ENCODE measurements at places on chromosomes 7 and 10.

GRCh38 chr10:74227697-74228424 lies 76.8 kb downstream of the ADK start:
- no peak for DNase-seq

DNA sequence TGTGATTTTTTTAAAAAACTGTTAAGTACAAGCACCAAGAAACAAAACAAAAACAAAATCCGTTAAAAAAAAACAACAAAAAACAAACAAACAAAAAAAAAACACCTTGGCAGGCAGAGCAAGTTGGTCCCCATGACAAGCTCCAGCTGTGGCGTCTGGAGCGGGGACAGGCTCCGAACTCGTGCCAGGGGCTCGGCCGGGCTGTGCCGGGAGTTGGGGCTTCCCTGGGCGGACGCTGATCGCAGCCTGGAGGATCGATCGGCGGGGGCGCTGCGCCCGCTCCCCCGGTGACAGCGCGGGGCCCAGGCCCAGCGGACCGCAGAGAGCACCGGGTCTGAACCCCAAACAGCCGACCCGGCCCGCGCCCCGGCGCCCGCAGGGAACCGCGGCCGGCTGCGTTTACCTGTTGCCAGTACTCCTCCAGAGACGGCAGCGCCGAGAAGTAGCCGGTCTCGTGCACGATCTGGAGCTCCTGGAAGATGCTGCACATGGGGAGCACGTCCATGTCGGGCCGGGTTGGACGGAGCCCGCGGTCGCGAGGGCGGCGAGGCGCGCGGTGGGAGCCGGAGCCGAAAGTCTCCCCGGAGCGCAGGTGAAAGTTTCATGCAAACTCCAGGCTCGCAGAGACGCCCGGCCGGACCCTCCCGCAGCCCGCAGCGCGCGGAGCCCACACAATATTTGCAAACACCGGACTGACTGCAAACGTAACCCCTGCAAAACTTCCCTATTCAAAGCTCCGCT lies at the start of gene KLF6:
Gene KLF6 (minus strand): TSS at position 700 of the 741 bp plus-strand sequence. CDS start 195 bp downstream, at position 505.
- DNase-seq, result no peak

GRCh38 chr10:115539142-115539762 lies 446.1 kb downstream of the ATRNL1 start:
- DNase-seq, result no peak

DNA sequence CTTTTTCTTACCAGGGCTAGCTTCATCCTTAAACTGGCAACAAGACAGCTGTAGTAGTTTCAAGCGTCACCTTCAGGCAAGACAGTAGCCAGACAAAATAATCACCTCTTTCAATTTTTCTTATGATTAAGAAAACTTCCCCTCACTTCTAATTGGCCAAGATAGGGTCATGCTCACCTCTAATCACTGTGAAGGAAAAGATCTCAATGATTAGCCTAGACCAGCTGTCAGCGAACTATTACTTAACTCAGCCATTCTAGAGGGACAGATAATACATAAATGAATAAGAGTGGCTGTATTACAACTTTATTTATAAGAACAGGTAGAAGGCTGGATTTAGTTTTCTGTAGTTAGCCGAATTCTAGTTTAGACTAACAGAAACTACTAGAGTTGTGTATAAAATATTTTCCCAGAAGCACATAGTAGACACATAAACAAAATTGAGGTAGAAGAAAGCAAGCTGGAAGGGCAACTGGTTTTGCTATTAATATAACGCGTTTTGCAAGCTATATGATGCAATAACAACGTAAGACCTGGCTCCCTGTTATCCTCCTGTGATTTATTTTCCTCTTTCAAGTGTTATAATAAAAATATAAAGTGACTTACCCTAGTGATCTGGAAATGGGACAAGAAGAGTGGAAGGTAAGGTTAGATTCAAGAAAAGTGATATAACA lies 64.3 kb downstream of the ELAPOR2 start:
- DNase-seq, result no peak

- DNase-seq, result no peak
Observed at GRCh38 chr10:75922435-75922834, 491.0 kb downstream of the LRMDA start.

DNA sequence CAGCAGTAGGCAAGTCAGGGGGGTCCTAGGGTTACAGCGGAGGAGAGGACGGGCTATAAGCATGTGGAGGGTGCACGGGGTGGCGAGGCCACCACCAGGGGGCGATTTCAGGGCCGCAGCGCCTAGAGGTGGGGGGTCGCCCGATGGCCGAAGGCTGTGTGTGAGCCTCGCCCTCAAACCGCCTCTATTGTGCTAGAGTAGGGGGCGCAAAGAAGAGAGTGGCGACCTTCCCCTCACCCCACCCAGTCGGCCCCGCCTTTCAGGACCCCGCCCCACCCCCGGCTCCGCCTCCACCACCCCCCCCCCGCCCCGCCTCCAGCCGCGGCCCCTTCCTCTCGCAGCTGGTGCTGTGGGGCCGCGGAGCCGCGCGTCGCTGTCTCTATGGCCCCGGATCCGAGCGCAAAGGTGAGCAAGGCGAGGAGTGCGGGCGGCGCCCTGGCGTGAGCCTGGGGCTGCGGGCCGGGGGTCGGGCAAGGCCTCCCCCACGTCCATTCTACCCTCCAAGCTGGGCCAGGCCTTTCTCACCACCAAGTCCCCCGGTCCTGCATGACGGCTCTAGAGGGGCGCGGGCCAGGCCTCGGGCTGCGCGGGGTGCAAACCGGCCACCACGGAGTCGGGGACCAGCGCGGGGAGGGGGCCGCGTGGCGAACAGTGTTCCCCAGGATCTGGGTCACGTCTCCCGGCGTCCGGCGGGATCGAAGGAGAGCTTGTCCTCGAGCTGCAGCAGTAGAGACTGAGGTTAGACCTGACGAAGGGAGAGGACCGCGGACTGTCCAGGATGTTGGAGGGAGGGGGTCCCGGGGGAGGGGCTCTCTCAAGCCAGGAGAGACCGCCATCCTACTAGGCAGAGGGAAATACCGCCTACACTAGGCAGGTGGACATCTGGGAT lies at the start of gene SEMA4G:
Gene SEMA4G (plus strand): TSS at position 318 of the 889 bp plus-strand sequence. CDS start 3,409 bp downstream, outside the sequence.
- DNase-seq, result no peak

- DNase-seq, result no peak
Observed at GRCh38 chr10:127563718-127564553, 14.8 kb downstream of the NPS start.

DNA sequence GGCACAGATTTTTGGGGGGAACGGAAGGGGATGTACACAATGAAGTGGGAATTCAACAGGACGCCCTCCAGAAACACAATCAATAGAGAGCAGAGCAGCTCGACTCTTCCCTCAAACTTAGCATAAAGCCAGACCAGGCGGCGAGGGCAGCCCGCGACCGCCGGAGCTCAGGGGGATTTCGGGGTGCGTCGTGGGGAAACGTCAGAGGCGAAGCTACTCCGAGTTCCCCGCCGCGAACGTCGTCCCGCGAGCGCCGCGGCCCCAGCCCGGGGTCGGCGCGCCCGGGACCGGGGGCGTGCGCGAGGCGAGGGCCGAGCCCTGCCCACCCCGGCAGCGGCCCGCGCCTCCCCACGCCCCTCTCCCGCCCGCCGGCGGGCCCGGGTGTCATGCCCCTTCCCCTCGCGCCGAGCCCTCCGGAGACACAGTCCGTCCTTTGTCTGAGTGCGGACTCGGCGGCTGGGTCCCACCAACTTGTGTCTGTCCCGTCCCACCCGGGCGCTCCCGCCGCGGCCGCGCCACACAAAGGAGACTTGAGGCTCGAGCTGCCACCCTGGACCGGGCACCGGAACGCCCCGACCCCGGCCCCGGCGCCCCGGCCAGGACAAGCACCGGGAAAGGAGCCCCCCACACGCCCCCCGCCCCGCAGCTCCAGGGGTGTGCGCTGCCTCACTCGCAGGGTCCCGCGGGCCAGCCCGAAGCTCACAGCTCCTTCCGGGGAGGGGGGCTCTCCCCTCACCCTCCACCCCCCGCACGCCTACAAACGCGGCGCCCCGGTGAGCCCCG lies 634 bp downstream of the EZH2 start:
- peak; percentile 22 for DNase-seq

GRCh38 chr7:116951366-116952292 lies 1.7 kb upstream of the ST7 start:
- DNase-seq, result no peak

- no peak for DNase-seq
Observed at GRCh38 chr7:96033009-96033598, 260.8 kb downstream of the DYNC1I1 start.

GRCh38 chr7:118250860-118251494 lies 26.5 kb downstream of the ANKRD7 start:
- DNase-seq, result no peak

- DNase-seq, result no peak
Observed at GRCh38 chr7:1466524-1467271, 7.4 kb upstream of the MICALL2 start.

DNA sequence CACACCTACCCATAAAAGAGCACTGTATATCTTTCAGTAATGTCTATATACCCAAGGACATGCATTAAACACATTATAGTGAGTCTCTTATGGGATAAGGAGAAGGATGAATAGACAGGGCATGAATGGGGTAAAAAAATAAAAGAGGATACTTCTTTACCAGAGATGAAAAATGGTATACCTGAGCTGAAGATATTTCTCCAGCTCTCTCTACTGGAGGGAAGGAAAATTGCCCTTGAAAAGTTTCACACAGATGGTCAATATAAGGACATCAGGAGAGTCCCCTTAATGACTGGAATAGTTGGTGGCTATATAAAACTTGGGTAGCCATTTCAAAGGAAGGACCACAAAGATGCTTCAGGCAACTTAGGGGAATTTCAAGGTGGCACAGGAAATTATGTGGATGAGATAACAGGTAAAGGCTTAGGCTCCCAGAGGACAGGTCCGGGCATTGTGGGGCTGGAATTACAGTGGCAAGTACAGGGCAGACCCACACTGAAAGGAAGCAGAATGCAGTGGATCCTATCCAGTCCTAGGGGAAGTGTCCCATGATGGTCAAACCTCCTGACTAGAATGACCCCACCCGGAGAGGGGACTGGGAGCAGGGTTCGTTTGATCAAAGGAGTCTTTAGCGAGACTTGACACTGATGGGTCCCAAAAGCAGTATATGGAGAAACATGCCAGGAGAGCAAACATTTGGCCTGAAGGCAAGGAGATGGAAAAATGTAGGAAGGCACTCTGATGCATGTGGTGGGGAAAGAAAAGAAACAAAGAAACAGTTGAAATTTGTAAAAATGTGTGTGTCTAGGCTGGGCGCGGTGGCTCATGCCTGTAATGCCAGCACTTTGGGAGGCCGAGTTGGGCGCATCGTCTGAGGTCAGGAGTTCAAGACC lies 35.6 kb downstream of the PLAU start:
- DNase-seq, result no peak

GRCh38 chr10:10961072-10961471 lies 56.6 kb upstream of the CELF2 start:
- no peak for DNase-seq

Data from activated CD4-positive, CD25-positive, alpha-beta regulatory T cell treated with anti-CD3 and anti-CD28 coated beads, Interleukin-2, amount 50 U/mL, for 16 hours (primary cell).